GM20000 (cell line): ENCODE measurements at places on chromosomes 1 and 21.

DNA sequence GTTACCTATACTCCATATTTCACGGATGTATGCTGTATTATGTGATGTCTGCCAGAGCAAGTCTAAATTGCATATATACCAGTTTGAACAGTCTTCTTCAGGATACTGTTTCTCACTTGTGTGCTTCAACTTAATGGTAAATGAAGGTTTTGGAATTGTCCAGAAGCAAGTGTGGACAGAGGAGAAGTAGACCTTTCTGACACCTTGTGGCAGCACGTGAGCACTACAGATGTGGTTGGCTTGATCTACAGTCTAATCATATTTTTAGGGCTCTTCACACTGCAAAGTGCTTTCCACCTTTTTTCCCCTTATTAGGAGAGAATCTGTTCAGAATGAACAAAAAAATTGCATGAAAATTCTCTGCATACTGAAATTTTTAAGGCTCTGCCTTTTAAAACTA is 10.9 kb downstream of the MORC3 start:
- peak; percentile 61 for DNase-seq

DNA sequence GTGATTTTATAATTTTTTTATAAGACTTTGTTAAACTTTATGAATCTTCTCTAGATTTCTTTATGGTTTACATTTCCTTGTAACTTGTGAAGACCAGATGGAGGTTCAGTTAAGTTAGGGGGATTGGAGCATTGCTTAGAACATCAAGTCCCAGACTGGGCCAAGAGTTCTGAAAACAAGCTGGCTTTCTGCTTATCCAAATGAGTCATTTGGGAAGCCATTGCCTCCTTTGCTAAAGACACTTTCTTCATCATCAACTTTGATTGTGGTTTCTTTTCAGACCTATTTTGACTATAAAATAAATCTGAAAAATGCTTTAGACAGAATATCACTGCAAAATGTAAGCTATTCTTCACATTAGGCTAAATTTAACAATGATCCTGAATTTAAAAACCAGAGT is 446.8 kb downstream of the USP25 start:
- DNase-seq = no peak

GRCh38 chr1:3077561-3077960 is 8.6 kb downstream of the PRDM16 start:
- DNase-seq = no peak

DNA sequence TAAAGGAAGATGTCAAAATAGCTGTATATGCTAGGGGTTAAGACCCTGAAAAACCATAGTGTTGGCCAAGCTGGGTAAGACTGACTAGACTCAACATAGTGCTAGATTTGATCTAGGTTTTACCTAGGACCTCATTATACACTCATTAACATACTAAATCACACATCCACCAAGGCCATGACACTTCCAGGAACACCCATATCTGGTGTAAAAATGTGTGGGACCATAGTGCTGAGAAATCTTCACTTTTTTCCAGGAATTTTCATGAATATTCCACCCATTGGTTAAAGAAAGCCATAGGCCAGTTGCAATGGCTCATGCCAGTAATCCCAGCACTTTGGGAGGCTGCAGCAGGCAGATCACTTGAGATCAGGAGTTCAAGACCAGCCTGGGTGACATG is 34.0 kb upstream of the ACADM start:
- no peak for DNase-seq

DNA sequence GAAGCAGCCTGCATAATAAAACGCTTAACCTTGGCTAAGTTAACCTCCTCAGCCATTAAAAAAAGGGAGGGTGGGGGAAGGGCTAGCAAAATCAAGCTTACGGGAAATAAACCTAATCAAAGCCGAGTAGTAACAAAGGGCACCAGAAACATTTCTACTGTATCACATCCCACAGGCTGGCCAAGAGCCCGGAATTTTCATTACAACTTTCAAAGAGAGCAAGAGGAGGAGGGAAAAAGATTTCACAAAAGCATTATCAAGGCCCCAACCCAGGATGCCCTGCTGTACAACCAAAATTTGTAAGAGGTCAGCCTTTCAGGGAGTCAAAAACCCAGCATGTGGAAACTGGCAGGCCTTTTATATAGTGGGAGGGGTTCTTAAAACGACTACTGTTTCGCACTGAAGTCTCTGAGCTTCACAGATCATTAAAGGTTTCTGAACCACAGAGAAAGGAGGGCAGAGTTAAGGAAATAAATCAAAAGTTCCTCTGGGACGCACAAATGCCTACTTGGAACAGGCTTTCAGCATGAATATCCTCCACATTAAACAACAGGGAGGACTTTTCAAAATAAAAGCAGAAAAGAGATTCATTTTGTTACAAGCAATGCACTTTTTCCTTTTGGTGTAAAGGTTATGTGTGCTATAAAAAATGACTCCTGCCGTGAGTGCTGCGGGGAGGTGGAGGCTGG is 90.4 kb downstream of the SLC45A1 start:
- DNase-seq = no peak

- DNase-seq = no peak
These were observed 17.8 kb downstream of the POFUT2 start for GRCh38 chr21:45269861-45270260.

- DNase-seq = no peak
These were observed 10.6 kb downstream of the PADI1 start for GRCh38 chr1:17215545-17215890.

DNA sequence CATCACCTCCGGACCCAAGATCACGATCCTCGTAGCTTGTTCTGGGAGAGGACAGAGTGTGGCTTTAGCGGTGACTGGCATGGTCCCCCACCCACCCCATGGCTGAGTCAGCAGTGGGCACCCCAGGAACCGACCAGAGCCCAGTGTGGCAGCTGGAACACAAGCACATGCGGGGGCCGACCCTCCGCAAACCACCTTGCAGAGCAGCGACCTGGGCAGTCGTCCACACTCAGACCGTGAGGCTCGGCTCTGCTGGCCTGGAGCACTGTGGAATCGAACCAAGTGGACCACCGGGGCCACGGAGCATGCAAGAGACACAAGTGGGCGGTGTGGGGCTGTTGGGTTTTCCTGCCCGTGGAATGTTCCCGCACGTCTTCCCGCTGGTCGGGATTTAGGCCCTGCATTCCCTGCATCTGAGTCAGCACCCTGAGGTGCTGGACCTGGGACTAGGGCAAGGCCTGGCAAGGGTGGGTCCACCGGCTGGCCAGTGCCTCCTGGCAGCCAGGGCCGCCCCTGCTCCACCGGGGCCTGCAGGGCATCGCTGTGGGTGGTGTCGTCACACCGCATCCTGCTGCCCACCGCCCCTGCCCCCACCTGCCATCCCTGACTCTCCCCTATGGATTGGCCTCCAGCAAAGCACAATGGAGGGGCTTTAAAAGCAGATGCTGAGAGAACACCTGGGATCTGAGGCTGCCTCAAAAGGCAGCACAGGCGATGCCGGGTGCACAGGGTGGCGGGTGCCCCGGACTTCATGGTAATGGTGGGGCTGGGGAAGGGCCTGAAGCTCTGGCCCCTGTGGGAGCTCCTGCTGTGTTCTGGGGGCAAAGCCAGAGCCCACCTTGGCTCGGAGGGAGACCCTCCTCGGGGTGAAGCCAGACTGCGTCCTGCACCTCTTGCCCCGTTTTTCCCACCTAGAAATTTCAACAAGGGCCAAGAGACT is 18.5 kb downstream of the MORN1 start:
- no peak for DNase-seq

- no peak for DNase-seq
These were observed 60.0 kb downstream of the LRIG2 start for GRCh38 chr1:113133038-113133437.
